NCI-H345 (cell line): ENCODE measurements at places on chromosomes 11 and 22.

- no peak for DNase-seq
These were observed 110.6 kb downstream of the MSANTD4 start for GRCh38 chr11:105911454-105911853.

GRCh38 chr22:38612217-38613006 is 42.4 kb upstream of the DMC1 start:
- no peak for DNase-seq

- peak; percentile 22 for DNase-seq
These were observed 22.3 kb downstream of the HPS4 start for GRCh38 chr22:26461188-26461810.

DNA sequence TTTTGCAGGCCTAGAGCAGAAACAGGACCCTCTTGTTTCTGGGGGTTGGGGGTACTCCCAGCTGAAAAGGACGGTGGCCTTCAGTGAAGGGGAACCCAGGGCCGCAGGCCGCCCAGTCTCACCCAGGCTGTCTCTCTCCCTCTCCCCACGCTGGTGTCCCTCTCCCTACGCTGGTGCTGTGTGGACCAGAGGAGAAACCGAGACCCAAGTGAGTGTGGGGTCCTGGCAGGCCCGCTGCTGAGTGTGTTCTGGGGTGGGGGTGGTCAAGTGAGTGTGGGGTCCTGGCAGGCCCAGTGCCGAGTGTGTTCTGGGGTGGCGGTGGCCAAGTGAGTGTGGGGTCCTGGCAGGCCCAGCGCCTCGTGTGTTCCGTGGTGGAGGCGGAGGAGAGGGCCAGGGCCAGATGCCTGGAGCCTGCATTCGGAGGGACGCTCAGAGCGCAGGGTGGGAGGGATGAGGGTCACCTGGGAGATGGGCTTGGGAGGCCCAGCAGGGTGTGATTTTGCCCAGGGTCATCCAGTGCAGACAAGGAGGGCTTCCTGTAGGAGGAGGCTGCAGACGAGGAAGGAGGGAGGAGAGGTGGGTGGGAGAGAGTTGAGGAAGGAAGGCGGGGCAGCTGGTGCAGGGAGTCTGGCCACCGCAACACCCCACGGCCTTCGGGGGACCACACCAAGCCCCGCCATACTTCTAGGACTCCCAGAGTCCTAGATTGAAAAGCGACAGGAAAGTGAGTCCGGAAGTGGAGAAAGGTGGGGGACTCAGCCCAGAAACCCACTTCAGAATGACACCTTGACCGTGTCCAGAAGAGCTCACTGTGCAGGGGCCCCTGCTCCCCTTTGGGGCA is 10.3 kb downstream of the TNNT3 start:
- no peak for DNase-seq

DNA sequence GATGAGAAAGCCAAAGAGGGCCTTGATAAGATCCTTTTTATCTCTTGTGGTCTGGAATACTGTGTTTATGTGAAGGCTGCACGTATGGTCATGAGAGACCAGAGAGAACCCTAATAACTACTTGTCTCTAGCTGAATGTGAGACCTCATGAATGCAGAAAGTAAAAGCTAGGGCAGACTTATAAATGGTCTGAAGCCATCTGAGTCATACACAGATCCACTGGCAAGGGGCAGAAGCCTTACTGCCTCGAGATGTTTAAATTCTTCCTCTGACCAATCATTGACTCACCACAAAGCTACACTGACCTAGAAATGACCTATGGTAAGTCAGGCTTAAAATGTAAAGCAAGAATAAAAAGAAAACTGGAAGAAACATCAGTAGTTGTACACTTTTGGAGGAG is 22.7 kb upstream of the OR4B1 start:
- no peak for DNase-seq

GRCh38 chr11:125591649-125592304 is 875 bp upstream of the STT3A start:
- DNase-seq: peak; percentile 53

- DNase-seq: peak; percentile 42
These were observed 3.4 kb downstream of the CLPB start for GRCh38 chr11:72430741-72431570.

DNA sequence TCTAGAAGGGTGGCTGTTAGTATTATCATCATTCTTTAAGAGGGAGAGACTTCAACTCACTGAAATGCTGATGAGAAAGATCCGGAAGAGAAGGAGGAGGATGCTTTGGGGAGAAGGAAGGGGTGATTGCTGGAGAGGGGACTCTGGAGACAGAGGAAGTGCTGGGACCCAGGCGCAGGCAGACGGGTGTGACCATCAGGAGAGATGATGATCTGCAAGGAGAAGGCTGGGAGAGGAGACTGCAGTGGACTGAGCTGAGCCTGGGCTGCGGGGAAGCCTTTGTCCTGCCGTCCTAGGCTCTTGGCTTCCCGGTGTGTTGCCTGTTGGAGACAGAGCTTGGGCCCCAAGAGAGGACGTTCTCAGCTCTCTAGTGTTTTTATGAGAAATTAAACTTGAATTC is 22.6 kb downstream of the RASD2 start:
- no peak for DNase-seq

DNA sequence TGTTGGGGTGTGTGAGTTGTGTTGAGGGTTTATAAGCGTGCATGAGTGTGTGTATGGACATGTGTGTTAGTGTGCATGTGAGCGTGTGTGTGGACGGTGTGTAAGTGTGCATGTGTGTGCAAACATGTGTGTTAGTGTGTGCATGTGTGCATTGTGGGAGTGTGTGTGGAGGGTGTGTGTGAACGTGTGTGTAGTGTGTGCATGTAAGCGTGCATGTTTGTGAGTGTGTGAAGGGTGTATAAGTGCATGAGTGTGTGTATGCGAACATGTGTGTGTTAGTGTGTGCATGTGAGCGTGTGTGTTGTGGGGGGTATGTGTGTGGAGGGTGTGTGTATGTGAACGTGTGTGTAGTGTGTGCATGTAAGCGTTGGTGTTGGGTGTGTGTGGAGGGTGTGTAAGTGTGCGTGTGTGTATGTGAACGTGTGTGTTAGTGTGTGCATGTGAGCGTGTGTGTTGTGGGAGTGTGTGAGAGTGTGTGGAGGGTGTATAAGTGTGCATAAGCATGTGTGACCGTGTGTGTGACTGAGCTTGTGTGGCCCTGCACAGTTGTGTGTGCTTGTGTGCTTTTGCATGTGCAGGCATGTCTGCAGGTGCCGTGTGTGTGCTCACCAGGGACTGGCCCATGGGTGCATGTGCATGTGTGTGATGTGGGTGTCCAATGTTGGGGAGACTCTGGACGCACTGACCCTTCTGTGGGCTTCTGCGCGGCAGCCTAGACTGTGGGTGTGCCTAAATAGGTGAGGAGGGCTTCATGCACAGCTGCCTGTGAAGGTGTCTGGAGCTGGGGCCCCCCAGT is 866.2 kb downstream of the TBC1D22A start:
- DNase-seq: no peak

- DNase-seq: no peak
These were observed 87.5 kb upstream of the SESN3 start for GRCh38 chr11:95318498-95318897.

DNA sequence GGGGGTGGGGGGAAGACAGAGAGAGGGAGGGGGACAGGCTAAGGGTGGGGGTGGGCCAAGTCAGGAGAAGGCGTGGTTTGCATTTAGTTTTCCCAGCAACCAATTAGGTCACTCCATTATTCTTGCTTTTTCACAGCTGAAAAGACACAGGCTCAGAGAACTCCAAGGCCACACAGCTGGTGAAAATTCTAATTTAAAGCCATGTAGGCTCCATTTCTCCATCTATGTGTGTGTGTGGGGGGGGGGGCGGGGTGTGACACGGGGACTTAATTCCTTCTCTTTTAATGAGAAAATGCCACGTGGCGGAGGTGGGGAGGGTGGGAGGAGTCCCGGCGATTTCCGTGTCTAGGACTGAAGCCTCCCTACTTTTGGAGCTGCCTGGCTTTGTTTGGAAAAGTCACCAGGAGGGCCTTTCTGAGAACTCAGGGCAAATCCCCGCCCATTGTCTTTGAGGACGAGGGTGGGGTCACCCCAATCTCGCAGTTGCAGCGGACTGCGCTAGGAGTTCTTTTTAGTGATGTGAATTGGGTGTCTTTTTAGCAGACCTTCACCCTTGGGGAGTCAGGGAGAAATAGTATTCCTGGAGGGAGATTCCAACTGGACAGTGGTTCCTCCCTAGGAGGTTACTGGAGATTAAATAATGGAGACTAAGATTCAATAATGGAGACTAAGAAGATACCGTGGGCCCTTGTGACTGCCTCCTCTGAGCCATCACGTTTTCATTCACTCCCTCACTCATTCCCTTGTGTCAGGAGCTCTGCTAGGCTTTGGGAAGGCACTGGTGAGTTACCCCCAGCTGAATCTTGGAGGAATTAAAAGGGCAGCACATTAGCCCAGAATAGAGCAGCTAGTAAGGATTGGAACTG is 36.4 kb upstream of the PTPRJ start:
- DNase-seq: no peak

- DNase-seq: no peak
These were observed 130.8 kb downstream of the GRIK4 start for GRCh38 chr11:120642196-120642894.

- DNase-seq: no peak
These were observed 27.3 kb upstream of the PICK1 start for GRCh38 chr22:38029901-38030300.

DNA sequence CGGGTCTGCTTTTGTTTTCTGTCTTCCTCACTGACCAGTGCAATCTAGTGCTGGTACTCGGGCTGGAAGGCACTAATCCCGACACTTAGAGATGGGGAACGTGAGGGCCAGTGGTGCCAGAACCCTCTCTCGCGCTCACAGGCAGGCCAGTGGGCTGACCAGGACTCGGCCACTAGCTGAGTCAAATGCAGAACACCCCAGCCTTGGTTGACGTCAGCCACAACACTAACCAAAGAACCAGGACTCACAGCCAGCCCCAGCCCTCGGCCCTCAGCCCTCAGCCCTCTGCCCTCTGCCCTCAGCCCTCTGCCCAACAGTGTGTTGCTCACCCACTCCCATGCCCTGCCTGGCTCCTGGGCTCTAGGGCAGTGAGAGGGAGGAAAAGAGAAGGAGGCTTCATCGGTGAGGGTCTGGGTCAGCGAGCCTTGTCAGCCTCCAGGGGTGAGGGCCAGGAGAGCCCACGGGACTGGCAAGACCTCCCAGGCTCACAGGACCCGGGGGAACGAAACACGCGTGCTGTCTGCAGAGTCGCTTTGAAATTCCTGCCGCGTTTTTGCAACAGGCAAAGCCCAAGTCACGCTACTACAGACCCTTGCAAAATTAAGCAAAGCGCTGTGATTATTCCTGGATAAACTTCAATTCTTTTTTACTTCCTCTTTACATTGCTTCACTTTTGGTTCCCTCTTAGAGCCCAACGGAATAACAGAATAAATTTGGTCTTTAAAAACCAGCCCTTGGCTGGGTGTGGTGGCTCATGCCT is 27.5 kb downstream of the KIAA0930 start:
- DNase-seq: no peak

DNA sequence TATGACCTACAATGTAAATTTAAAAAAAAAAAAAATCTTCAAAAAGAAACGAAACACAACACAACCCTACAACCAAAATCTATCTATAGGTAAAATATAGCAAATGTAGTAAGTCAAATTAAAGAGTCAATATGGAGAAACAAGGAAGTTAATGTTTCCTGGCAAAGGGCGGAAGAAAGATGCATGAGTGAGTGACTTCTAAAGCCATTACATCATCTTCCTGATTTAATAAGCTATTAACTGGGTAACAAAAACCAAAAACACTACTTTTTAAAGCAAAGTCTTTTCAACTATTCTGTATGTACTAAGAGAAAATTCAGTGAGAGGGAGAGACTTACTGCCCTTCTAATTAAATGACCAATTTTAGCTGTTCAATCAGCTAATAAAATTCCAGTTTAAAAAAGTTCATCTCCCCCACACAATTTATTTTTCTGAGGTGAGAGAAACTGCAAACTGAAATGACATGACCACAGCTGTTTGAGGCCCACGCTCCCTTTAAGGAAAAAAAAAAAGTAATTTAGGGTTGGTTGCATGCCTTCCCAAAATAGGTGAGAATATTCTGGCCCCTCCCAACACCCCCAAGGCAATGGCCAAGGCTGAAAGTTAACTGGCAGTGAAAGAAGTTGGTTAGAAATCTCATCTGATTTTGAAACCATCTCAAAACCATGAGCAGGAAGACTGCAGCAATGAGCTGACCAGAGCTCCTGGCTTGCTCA is 5.9 kb downstream of the SF1 start:
- DNase-seq: no peak

DNA sequence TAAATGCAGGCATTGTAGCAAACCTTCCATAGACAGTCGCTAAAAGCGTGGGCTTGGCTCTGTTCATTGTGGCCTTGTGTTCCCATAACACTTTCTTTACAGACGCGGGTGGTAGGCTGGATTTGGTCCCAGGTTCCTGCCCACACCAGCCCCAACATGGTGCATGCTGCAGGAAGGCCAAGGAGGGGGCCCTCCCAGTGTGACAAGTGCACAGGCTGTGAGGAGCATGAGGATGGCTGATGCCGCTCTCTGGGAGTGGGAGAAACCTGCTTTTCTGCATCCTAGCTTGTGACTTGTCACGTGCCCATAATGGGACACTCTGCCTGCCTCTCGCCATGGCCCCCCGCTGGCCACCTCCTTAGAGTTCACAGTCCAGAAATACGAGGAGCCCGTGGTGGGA is 161.8 kb upstream of the B3GAT1 start:
- no peak for DNase-seq

GRCh38 chr11:98565311-98565710 is 455.4 kb upstream of the CNTN5 start:
- no peak for DNase-seq

GRCh38 chr11:76589477-76589876 is 81.1 kb downstream of the LRRC32 start:
- no peak for DNase-seq

- no peak for DNase-seq
These were observed 19.2 kb downstream of the AP2A2 start for GRCh38 chr11:944711-945470.

DNA sequence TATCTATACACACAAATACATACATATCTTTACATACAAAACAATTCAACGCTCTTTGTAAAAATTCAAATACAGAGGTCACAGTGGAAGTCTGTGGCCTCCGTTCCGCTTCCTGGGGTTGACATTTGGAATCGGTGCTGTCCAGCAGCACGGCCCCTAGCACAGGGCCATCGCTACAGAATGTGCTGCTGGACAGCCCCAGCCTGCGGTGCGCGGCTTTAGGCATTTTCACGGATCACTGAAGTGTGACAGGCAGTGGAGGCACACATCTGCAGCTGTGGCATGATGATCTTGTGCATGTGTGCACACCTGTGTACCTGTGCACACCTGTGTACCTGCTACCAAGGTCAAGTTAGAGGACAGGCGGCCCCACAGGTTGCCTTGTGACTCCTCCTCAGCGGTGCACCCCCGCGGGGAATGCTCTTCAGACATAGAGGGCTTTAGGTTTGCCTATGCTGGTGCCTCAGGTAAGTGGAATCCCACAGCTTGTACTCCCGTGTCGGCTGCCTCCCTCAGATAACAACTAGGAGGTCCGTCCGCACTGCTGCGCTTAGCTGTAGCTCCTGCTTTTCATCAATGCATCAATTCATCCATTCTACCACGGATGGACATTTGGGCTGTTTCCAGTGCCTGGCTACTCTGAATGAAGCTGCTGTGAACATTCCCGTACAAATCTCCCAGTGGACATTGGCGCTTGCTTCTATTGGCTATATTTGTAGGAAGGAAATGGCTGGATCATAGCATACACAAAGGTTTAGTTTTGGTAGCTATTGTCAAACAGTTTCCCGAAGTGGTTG is 29.9 kb downstream of the GAL start:
- no peak for DNase-seq
